ENCODE measurements at places on chromosomes 12 and 14. TPM values are rescaled to one million over a fixed set of nuclear protein-coding genes. Genes with fewer than 3 reads are reported as not detected.

GRCh38 chr12:117486840-117487659, 125.6 kb upstream of the NOS1 start:
- DNase-seq = no peak

GRCh38 chr14:57493467-57494181, at the start of gene CCDC198:
Gene CCDC198, minus strand, starts transcription at chr14:57493857. Its CDS starts 142 bp downstream, at chr14:57493715.
- no peak for DNase-seq

DNA sequence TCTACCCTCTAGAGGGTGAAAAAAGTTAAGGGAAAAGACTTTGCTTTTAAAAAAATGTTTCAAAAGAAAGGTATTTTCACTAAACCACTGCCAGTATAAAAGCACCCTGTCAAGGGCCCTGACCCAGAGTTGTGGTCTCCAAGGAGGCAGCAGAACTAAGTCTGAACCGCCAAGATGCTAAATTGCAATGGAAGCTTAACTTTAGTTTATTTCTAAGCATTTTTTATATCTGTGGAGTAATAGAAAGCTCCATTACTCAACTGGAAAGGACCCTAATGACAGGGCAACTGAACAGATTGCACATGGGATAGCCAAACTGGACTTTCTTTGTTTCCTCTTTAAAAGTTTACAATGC, 379.8 kb downstream of the NAV3 start:
- no peak for DNase-seq

GRCh38 chr14:31292937-31293616, 85.5 kb upstream of the HECTD1 start:
- no peak for DNase-seq

- DNase-seq = no peak
Measured at GRCh38 chr14:22811722-22812121, 3.5 kb downstream of the SLC7A7 start.

- DNase-seq = peak; percentile 69
Measured at GRCh38 chr14:54653712-54654469, 87.0 kb downstream of the SAMD4A start.

DNA sequence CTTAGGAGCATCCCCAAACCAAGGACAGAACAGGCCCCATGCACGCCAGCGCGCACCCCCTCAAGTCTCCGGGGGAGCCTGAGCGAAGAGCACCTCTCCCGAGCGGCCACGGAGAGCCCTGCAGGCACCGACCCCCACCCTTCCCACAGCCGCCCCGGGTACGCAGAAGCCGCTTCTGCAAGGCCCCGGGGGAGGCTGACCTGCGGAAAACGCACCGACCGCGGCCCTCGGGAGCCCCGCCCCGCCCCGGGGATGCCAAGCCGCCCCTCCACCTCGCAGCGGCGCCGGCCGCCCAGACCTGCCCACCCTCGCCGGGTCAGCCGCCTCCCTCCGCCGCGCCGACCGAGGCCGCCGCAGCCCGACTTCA, 385 bp downstream of the CAPRIN2 start:
- no peak for DNase-seq

DNA sequence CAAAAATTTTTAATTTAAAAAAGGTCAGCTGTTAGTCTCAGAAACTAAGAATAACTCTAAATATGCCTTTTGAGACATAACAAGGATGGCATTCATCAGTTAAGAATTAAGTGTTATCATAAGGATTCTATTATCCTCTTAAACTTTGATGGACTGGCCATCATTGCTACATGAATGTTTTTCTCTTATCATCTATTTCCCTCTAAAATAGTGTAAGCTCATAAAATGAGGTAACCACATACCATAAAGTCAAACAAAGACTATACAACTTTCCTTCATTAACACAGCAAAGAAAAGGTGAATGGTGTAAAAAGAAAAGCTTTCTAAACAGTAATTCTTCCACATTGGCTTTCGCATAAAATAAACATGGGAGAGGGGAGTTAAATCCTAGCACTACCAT, 41.1 kb downstream of the TMTC1 start:
- DNase-seq = no peak

DNA sequence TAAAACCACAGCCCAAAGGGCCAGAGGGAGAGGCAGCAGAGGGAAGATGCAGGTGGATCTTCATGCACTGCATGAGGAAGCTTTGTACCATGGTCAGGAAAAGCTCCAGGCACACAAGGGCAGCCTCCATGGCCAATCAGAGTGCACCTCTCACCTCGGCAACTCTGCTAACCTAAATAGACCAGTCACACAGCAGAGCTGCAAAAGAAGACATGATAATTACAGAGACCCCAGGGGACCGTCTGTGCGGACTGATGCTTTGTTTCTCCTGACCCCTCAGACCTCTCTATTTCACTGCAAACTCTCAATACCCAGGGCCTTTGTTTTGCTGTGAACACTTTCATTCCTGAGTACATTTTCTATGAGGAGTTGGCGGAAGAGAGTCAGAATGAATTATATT, 10.7 kb upstream of the TCL1B start:
- DNase-seq = no peak

- no peak for DNase-seq
Measured at GRCh38 chr12:51262758-51263177, 7.4 kb downstream of the SMAGP start.

GRCh38 chr12:104276273-104277131, 27.0 kb upstream of the EID3 start:
- no peak for DNase-seq

DNA sequence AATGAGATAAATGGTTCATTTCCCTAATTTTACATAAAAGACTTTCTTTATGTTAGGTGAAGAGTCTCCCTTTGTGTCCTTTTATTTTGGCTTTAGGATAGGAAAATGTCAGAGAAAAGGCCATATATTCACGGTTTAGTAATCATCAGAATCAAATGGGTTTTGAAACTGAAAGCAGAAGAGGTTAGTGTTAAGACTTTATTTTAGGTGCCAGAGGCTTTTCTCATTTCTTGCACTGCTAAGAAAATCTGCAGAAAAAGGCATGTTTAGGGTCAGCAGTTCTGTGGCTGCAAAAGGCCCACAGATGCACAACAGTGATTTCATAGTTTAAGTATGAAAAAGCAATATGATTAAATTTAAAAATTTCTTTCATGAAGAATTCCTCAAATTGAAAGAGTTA, 80.4 kb upstream of the SINHCAF start:
- DNase-seq = no peak

GRCh38 chr12:47158792-47159191, 79.0 kb upstream of the AMIGO2 start:
- no peak for DNase-seq

GRCh38 chr12:97275728-97276590, 186.6 kb upstream of the RMST start:
- DNase-seq = no peak

DNA sequence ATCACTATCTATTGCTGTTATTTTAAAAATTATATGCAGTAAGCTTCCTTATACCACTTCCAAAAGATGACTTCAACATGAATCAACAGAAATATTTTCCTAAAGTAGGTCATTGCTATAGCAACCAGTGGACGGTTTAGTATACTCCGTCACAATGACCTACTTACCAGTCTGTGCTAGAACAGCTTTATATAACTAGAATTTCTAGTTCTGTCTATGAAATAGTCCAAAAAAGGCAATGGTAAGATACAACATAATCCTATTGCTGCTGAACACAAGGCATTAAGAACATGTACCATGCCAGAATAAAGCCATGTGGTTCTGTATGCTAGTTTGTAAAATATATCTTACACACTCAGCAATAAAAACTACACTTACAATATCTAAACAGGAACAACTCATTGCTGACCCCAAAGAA, 40.7 kb upstream of the MTERF2 start:
- DNase-seq = no peak

Gene RNASE12
- not detected for total RNA-seq

Gene C3AR1
- 6.4 TPM for total RNA-seq
